ENCODE measurements at places on chromosomes 6 and 20.

GRCh38 chr6:149969635-149970034 lies 5.9 kb downstream of the ULBP1 start:
- DNase-seq = no peak

DNA sequence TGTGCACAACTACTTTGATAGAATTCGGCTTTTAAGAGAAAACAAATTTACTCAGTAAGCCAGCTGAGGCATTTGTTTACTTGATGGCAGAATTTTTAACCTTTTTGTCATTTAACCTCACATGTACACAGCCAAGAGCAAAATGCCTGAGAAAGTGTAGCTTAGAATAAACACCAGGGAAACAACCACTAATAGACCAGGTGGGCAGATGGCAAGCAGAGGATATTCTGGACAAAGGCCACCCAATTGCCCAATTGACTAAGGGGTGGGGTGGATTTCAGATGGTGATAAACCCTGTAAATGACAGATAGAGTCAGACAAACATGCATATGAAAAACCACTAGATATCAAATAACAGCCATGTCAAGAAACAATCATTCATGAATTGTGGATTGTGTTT lies 190.7 kb upstream of the FBXL4 start:
- DNase-seq = no peak

DNA sequence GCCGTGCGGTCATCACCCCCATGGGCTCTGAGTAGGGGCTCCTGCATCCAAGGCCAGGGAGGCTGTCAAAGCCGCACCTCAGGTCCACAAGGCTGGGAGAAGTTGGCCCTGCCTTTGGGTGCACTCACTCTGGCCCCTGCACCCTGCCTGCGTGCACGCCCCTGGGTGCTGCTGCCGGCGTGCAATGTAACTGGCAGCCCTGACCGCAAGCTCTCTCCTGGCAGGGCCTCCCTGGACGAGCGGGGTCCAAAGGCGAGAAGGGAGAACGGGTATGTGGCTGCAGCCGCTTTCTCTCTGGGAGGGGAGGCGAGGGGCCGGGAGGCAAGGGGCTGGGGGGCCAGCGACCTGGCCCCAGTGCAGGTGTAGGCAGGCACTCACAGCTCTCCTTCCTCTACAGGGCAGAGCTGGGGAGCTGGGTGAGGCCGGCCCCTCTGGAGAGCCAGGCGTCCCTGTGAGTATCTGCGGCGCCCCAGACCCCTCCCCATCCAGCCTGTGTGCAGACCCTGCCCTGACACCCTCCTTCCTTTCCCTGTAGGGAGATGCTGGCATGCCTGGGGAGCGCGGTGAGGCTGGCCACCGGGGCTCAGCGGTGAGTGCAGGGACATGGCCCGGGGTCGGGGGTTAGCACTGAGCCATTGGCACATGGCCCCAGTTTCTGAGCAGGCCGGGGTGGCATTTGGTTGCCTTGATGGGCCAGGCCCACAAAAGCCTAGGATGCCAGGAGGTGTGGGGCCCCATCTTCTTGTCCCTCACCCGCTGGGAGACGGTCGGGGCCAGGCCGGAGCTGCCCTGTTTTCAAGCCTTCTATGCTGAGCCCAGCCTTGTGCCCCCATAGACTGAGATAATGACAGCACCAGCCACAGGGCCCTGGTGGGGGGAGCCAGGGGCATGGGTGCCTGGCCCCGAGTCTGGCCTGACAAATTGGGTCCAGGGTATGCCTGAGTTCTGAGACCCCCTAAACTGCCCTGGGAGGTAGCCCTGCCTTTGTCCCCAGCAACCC lies 12.7 kb downstream of the COL9A3 start:
- DNase-seq = no peak

DNA sequence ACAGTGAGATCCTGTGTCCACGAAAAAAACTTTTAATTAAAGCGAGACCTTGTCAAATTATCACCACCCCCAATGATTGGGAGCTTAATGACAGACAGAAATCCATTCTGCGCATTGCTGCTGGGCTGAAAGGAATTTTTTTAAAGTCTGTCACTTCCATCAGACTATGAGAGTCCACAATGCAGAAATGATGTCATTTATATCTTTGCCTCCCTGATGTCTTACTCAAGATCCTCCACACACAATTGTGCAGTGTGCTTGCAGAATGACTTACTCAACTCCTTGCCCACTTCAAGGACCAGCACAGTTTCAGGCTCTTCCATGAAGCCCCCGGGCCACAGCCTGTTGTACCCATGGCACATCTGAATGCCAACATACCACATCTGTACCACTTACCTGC lies 41.0 kb downstream of the GPLD1 start:
- no peak for DNase-seq

- DNase-seq = no peak
Observed at GRCh38 chr6:161922631-161923119, 648.8 kb upstream of the AGPAT4 start.

DNA sequence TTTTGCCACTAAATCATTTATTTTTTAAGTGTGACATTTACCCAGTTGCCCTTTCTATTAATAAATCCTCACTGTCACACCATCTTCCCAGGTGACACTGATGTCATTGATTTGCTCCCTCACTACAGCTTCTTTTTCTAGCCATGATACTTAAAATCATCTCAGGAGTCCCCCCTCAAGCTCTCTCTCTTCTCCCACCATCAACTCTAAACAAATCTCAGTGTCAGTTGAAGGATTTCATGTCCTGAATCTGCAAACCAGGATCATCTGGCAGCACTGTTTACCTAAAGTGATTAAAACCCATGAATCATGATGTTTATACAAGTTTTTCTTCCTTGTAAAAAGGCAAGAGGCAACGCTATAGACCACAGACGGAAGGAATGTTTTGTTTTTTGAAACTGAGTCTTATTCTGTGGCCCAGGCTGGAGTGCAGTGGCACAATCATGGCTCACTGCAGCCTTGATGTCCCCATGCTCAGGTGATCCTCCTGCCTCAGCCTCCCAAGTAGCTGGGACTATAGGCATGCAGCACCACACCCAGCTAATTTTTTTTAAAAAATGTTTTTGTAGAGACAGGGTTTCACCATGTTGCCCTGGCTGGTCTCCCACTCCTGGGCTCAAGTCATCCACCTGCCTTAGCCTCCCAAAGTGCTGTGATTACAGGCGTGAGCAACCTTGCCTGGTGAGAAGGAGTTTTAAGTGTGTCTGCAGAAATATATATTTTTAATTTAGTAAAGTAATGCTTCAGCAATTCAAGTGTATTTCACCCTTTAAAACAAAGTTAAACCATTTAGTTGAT lies 30.1 kb upstream of the SH3BGRL2 start:
- no peak for DNase-seq

GRCh38 chr6:43290905-43291355 lies 7.1 kb upstream of the SLC22A7 start:
- no peak for DNase-seq

- no peak for DNase-seq
Observed at GRCh38 chr6:143062551-143062950, 1.9 kb downstream of the AIG1 start.

- DNase-seq = no peak
Observed at GRCh38 chr6:134680021-134680420, 269.9 kb downstream of the ALDH8A1 start.

GRCh38 chr6:113701552-113702254 lies 155.4 kb upstream of the MARCKS start:
- DNase-seq = no peak

GRCh38 chr6:106796781-106797180 lies 167.4 kb downstream of the QRSL1 start:
- DNase-seq = no peak

GRCh38 chr20:40986774-40987173 lies 41.8 kb upstream of the TOP1 start:
- no peak for DNase-seq

- no peak for DNase-seq
Observed at GRCh38 chr6:119856136-119856535, 506.6 kb upstream of the MAN1A1 start.

- DNase-seq = no peak
Observed at GRCh38 chr6:27140999-27141528, 106.4 kb upstream of the PRSS16 start.

- no peak for DNase-seq
Observed at GRCh38 chr20:7728338-7728737, 211.9 kb downstream of the HAO1 start.

GRCh38 chr6:157217894-157218370 lies 105.4 kb downstream of the TMEM242 start:
- DNase-seq = no peak

All from stimulated activated CD4-positive, alpha-beta T cell treated with anti-CD3 and anti-CD28 coated beads, Interleukin-1b, Interleukin-23, amount 100 ng/mL, for 1 hour (primary cell).